ENCODE measurements at places on chromosomes 4 and X. TPM values are rescaled to one million over a fixed set of nuclear protein-coding genes. Genes with fewer than 3 reads are reported as not detected.

DNA sequence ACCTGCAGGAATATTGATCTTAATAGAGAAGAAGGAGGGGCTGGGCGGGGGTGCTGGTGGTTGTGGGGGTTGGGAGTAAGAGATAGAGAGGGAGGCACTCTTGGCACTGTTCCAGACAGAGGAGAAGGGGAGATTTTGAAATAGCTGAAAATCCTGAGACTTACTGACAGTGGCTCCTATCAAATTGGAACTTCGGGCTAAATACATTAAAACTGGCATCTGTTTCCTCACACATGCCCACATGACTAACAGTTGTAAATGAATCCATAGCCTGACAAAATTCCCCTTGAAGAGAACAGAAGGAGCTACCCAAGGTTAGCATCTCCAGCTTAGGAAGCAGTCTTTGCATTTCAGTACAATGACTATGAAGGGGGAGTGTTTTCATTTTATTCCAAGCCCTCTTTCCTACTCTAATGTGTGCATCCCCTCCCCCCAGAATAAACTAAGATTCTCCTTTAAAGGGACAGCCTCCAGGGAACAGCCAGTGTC is 1.4 kb downstream of the DCX start:
- DNase-seq, result no peak

DNA sequence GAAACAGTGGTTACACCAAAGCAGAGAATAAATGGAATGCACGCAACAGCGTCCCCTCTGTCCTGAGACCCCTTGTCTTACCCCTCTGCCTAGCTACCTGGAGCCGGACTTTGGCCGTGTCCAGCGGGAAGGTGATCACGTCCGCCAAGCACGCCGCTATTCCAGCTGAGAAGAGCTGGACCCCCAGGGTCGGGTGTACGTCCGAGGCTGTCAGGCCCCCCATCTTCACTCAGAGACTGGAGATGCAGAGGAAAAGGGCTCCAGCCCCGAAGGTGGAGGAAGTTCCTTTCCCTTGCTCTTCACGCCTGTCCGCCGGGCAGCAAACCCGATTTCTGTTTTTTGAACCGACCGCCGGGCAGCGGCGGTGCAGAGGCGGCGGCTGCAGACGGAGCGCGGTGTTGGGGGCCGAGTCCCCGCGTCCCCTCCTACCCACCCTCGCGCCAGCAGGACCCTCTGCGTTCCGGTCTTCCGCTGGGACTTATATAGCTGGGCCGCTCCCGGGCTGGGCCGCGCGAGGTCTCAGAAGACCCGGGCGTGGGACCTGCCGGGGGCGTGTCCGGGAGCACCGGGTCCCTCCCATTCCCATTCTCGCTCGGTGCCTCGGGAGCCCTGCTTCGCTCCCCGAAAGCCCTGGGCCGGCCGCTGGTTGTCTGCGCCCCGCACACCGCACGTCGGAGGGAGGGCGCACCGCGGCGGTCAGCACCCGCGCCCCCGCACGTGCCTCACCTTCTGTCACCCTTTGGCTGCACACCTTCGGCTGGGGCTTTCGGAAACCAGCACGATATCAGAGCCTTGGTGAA is at the start of gene UCP1:
Gene UCP1, minus strand, starts transcription at position 455 of the 800 bp plus-strand sequence. Its CDS starts 232 bp downstream, at position 223.
- DNase-seq, result no peak

DNA sequence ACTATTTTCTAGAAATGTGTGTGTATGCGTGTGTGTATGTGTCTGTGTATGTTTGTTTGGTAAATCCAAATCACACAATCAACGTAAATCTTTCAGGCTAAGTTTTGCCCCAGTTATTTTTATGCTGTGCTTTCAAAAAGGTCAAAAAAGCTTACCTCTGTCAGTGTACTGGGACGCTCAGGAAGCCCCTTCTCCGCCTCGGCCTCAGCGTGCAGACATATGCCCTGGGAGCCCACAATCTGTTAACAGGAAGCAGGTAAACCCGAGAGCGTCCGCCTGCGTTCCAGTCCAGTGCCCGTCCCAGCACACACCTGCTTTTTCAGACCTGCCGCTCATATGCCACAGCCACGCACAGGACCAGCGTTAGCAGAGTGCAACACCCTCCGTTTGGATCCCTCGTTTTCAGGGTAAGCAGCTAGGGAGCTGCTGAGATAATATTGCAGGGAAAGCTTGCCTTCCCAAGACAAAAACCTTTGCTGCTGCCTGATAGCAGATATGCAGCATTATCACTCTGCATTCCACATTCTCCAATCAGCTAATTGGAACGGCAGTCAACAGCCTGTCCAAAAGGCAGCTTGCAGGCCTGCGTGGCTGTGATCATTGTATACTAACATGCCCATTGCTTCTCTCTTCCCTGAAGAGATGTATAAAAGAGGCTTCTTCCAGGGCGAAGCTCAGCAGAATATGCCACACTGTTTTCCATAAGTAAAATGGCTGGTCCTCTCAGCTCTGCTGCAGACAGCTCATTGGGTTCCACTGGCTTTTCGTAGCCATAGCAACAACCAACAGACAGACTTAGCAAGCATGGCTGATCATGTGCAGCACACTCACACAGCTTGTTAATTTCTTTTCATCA is at the start of gene SORBS2:
Gene SORBS2, minus strand, starts transcription at position 686 of the 856 bp plus-strand sequence. CDS start 121,623 bp downstream, outside the sequence.
- peak; percentile 68 for DNase-seq

DNA sequence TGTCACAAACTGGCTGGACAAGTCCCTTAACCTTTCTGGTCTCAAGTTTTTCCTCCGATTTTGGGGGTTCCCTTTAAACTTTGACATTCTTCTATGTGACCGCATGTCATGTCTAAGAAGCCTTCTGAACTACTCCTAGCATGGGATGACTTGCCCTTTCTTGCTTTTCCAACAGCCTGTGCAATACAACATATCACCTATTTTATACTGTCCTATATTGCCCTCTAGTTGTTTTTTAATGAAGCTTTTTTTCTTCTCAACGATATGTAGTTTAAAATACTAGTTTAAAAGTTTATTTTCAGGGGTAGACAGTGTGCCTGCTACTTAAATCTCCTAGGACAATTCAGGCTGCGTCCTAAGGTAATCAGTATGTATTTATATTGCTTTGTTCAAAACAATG is 1.0 kb upstream of the IGBP1 start:
- DNase-seq, result no peak

Gene PGAM4
- total RNA-seq, result not detected

DNA sequence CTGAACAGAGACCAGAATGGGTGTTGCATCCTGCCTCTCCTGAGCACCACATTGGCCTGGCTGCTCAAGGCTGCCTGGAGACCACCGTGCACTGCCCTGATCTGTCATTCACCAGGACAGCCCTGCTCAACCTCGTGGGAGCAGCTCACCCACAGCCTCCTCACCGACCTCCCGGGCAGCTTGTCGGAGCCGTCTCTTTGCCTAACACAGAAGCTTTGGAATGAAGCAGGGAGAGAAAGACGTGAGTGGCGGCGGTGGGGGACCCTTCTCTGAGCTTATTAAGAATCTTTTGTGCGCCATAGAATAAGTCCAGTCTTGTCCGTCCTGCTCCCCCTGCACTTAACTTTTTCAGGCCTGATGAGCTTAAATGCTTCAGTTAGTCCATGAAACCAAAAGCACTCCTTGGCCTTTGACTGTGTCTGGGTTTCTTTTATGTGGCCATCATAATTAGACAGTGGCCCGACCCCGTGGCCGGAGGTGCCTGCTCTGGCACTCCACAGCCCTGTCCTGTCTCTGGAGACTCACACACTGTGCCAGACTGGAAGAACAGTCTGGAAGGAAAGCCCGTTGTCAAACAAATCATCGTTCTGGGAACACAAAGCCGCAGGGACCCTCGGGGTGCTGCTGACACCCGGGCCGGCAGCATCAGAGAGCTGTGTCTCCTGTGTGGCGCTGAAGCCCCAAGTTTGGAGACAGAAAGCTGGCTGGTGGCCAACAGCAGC is 192.8 kb downstream of the BCOR start:
- DNase-seq, result no peak

DNA sequence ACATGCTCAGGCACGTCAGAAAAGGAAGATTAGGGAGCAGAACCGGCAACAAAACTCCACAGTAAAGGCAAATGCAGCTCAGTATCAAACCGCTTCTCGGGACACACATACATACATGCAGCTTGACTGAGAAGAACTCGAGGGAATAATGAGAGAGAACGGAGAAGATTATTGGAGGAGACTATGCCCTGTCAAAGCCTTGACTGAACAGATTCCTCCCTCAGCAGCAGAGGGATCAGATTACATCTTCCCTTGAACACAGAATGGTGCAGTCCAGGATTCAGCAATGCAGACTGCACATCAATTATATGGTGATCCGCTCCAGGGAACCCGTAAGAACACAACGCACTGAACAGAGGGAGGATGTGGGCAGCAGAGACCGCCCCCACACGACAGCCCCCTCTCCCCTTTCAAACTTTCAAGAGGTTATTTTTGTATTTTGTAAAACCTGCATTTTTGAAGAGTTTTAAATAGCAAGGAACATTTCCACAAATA is 183.2 kb downstream of the FBXW7 start:
- peak; percentile 67 for DNase-seq

DNA sequence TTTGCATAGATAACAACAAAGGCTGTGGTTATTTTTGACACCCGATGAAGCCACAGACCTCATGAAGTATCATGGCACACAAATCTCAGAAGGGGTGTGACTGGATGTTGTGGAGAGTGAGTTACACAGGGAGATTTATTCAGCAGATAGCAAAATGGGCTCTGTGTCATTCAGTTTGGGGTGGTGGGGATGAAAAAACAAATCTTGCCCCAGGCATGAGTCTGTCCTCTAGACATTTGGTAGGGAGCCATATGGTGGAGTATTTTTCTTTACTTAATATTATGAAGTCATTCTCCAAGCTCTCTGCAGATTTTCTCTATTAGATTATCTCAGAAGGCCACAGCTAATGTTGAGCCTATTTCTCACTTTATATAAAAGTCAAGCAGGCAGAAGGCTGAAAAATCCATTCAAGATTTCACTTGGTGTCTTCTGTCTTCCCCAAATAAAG is 277.1 kb upstream of the TENM3 start:
- no peak for DNase-seq

Gene YIPF7
- total RNA-seq, result 6.7 TPM

DNA sequence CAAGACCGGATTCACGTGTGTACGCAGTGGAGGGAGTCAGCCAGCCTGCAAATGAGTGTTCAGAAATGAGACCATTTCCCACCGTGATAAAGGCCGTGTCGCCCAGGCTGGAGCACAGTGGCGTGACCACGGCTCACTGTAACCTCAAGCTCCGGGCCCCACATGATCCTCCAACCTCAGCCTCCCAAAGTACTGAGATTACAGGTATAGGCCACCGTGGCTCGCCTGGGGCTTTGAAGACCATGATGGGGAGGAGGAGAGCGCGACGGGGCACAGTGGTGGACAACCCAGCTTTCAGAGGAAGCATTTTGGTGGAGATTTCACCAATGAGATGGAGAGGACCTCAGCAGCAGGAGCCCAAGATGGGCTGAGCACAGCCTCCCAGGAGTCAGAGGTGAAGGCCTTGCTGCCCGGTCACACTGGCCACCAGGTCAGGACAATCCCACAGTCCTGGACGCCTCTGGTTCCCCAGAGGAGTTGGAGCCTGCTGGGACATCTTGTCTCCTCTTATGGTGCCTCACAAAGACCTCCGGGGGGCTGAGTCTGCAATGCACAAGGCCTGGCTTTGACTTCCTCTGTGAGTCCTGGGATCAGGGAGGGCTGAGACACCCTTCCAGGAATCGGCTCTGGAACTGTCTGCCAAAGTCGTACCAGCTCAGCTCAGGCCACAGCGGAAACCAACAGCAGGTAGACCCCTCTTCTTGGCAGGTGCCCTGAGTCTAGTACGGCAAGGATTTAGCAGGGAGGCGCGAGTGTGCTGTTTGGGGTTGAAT is 22.4 kb upstream of the MXD4 start:
- DNase-seq, result no peak

Gene NXF2B
- not detected for total RNA-seq

DNA sequence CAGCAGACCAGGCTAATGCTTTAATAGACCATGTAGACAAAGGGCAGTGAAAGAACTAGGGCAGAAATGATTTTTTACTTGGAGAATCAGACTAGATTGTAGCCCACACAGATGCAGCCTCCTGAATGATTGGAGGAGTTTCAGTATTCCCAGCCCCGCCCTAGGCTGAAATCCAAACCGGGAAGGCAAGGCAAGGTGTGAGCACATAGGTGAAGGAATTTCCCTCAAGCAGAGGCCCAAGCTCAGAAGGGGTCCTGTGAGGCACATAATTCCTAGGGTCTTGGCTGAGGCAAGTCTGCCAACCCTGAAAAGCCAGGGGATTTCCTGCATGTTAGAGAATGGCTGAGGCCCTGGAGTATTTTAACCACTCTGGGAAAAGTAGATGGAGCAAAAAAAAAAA is 56.4 kb upstream of the PAK3 start:
- DNase-seq, result no peak

GRCh38 chr4:93730251-93730650 is 98.3 kb upstream of the ATOH1 start:
- no peak for DNase-seq

GRCh38 chr4:68272380-68272779 is 26.9 kb upstream of the TMPRSS11B start:
- DNase-seq, result no peak

DNA sequence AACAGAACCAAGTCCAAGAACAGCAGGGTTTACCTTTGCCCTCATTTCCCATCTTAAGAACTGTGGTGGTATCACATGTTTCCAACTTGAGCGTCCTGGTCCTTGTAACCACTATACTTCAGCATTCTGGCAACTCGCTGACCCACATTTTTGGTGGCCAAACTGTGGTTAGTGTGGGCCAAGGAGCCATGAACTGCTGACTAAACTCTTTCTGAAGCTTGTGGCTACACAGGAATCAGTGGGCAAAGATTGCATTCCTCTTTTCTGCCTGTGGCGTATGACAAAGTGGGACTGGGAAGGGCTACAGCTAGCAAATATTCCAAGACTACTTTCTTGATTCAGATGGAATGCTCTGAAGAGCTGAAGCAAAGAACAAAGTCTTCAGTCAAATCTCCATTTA is 106.3 kb upstream of the MID1 start:
- DNase-seq, result no peak

GRCh38 chr4:156638925-156639605 is 332.5 kb downstream of the PDGFC start:
- no peak for DNase-seq

Gene UGT2B7
- total RNA-seq, result not detected

- DNase-seq, result no peak
Measured at GRCh38 chr4:80161413-80162058, 35.8 kb upstream of the PRDM8 start.

Gene NLGN4X
- 56.1 TPM for total RNA-seq

DNA sequence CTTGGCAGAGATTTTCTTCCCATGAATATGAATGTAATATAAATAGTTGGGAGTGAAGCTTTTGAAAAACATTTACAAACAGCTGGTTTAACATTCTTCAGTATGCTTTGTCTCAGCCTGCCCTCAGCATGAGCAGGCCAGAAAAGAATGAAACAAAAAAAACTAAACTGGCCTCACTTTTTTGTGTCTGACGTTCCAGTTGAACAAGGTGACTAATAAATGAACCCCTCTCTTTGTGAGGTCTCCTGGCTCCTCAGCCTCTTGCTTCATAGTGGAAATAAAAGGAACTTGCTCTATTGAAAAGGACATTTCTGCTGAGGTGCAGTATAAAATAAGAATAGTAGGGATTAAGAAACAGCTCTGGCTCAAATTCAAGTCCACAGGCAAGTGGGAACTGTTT is 9.4 kb downstream of the CHST7 start:
- no peak for DNase-seq

- no peak for DNase-seq
Measured at GRCh38 chrX:13547671-13548070, 21.7 kb upstream of the EGFL6 start.

- DNase-seq, result peak; percentile 5
Measured at GRCh38 chrX:120213438-120214265, 37.0 kb upstream of the ZBTB33 start.
